ENCODE measurements at places on chromosomes 5 and 9. TPM values are rescaled to one million over a fixed set of nuclear protein-coding genes. Genes with fewer than 3 reads are reported as not detected.
A peak's percentile ranks its signal among the peaks of the same experiment; 100 is the strongest.

Gene PHPT1
- total RNA-seq, result 199 TPM

Gene KCNV2
- not detected for total RNA-seq

Gene PDE8B
- 16.7 TPM for total RNA-seq

Gene FRMPD1
- 0.36 TPM for total RNA-seq

Gene TRPM6
- 16.9 TPM for total RNA-seq

Gene RMRP
- total RNA-seq, result 16,039 TPM

Gene CCNJL
- 7.2 TPM for total RNA-seq

Gene PAEP
- not detected for total RNA-seq

Gene PFN3
- not detected for total RNA-seq

Gene LRRC19
- total RNA-seq, result 0.29 TPM

Gene FAM81B
- 2.4 TPM for total RNA-seq

Gene IFNA21
- total RNA-seq, result not detected

Gene SIL1
- 40.9 TPM for total RNA-seq

Gene CATSPER3
- 0.74 TPM for total RNA-seq

Gene GADD45G
- total RNA-seq, result 10.9 TPM

DNA sequence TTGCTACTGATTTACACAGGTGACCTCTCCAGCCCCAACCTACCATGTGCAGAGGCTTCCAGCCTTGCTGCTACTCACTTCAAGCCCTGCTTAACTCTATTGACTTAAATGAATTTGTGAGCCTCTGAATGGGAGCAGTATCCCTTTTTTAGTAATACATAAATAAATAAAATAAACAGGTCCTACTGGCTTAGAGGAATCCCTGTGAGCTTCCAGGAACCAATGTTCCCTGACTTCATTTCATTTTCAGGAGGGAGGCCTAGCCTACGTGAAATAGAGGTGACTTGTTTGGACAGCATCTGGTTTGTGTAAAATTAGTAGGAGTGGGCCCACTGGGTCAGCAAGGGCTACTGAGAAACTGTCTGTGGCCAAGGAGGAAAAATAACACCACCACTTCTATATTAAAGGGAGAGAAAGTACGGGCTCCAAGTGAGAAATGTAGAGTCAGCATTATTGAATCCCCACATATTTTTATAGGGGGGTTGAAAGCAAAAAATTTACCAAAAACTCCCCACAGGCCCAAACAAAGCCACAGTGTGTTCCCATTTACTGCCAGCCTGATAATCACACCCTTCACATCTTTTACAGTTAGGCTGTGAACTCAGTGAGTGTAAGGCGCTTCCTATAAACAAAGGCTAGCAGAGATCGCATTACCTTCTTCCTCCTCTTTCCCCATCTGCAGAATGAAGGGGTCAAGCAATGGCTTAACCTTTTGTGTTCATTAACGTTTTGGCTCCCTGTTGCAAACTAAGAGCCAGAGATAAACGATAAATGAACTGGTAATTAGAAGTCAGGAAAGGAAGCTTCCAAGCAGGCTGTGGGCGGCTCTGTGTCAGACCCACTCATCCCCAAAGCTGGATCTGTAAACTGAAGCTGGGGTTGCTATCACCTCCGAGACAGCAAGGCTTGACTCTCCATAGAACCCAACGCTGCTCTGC is 138.8 kb upstream of the LIFR start:
- no peak for DNase-seq

DNA sequence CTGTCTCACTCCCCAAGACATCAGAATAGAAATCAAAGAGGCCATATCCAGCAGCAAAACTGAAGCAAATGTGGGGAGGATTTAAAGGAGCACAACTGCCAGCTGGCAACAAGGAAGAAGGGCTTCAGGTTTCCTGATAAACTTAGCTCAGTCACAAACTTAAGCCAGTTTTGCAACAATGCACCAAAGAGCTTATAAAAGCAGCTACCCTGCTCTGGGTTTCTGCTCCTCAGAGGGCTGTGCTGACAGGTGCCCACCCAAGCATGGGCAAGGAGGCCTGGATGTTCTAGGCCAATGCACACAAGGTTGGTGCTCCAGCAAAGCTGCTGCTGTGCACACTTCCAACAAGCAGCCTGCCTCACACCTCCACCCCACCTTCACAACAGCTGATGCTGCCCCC is 132.9 kb downstream of the SIL1 start:
- peak; percentile 31 for DNase-seq

GRCh38 chr5:6506611-6507010 is 58.0 kb downstream of the UBE2QL1 start:
- DNase-seq, result no peak

DNA sequence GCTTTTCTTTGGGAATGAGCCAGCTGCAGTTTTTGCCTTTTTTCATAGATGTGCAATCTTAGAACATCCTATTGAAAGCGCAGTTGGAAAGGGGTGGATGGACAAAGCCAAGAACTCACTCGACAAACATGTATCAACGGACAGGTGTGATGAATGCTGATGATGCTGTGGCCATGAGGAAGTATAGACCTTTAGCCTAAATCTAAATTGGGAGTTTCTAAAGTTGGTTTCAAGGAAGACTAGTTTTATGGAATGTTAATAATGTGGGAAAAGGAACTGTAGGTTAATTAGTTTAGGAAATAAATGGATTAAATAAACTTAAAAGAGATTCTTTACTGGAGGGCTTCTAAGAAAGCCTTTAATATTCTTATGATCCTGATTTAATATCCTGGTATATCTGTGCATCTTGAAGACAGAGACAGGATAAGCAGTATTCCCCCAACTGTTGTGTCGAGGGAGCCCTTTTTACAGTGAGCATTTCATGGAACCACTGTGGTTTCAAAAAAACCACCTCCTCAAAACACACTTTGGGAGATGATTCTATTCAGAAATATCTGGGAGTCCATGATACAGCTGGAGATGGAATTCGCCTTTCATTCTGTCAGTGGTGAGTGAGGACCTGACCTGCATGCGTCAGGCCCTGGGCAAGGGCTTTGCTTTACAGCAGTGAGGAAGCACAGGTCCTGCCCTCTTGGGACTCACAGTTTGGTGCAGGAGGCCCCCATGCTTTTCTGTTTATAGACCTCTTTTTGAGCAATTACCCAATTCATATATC is 82.6 kb downstream of the AOPEP start:
- no peak for DNase-seq

DNA sequence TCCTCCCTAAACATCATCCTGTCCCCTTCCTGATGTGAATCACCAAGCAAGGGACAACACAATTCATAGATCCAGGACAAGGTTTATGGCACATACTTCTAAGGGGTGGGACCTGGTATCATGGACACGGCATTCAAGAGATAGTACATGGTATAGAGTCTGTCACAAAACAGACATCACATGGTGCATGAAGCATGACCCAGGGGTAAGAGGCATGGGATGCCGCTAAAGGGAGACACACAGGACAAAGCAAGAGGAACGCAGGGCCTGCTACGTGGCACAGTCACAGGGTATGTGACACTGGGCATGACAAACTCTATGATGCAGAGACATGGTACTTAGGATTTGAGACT is 20.7 kb downstream of the GSN start:
- DNase-seq, result no peak

DNA sequence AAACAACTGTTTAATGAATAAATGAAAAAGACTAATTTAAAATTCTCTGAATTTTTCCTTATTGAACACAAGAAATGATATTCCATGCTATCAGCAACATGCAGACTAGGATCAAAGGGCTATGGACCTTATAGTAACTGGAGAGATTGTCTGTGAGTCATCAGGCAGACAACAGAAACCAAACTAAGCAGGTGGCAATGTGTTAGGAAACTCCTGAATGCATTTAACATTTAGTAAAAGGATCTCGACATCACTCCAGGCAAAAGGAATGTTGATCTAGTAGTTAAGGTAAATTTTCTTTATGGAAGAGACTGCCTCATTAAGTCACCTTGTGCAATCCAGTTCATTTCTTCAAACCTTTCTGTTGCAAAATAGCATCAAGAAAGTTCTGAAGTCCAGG is 58.4 kb downstream of the ARL15 start:
- DNase-seq, result no peak

DNA sequence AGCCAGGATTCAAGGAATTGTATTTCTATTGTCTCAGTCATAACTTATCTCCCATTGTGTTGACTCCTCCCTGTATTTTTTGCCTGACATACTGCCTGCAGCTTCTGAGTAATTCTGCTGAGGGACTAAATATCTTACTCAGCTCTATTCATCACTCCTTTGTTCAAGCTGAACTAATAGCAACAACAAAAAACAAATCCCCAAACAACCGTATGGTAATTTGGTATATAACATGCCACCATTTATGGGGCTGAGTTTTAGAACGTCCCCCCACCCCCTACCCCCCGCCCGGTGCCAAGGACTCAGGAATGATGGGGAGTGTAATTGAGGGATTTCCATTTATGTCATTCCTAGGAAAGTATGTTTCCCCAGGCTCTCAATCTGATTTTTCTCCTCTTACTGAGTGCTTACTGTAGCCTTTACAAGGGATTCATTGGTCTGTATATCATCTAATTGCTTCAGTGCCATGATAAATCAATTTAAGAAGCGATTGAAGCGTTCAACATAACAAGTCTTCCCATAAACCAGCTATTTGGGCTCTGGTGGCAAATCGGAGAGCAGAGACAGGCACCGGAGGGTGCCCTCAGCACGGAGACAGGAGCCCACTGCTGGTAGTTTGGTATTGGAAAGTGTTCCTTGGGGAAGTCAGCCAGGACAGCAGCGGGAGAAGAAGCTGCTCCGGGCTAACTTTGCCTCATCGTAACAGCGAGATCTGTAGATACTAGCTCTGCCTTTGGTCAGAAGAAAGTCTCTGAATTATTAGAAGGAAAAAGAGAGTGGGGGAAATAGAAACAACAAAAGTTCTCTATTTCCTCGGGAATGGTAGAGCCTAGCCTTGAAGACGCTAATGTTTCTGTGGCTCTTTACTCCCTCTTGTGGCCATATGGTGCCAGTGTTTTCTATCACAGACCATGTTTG is 40.7 kb upstream of the HSD17B4 start:
- no peak for DNase-seq

- no peak for DNase-seq
Measured at GRCh38 chr5:112159435-112159834, 259.6 kb downstream of the EPB41L4A start.

GRCh38 chr9:86434039-86434726 is 80.0 kb upstream of the TUT7 start:
- DNase-seq, result no peak

DNA sequence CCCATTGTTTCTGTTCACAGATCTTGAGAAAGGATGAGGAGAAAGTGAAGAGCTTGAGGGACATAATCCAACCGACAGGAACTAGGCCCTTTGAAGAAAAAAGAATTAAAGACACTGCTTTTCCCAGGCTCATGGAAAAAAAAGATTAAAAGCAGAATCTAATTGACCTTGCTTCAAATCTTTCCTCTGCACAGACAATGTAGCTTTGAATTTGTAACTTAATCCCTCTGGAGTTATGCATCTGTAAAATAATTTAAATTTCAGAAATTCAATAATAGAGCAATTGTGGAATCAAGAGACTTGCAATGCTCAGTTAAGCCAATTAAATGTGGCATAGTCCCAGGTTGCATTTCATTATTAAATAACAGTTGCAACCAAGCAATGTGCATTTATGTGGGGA is 64.6 kb downstream of the SVEP1 start:
- DNase-seq, result no peak

DNA sequence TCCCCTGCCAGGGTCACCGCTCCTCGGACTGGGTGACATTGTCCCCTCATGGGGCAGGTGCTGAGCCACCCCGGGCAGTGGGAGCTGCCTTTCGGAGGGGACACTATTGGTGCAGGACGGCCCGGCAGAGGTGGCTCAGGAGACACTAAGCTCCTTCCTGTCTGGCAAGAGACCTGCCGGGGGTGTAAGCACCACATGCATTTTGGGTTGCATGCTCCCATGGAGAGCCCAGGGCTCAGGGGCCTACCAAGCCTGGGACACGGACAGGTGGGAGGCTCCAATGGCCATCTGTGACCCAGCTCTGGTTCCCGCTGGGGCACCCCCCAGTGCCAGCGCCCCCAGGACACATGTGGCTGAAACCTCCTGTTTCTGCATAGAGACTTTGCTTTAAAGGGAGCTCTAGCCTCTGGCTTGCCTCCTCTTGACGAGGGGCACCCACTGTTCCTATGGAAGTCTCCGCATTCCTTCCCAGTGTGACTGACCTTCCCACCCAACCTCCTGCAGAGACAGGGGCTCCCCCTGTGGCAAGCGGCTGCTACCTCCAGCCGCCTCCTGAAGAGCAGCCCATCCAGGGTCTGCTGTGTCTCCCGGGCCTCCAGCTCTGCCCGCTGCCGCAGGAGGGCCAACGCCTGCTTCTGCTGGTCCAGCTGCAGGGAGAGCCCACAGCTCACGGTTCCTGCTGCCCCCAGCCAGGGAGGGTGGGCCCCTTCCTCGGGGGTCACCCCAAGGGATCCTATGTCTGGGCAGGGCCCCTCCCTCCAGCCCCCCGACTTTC is 28.1 kb downstream of the CCDC187 start:
- DNase-seq, result no peak

GRCh38 chr5:113538313-113538712 is 24.8 kb downstream of the YTHDC2 start:
- DNase-seq, result no peak

DNA sequence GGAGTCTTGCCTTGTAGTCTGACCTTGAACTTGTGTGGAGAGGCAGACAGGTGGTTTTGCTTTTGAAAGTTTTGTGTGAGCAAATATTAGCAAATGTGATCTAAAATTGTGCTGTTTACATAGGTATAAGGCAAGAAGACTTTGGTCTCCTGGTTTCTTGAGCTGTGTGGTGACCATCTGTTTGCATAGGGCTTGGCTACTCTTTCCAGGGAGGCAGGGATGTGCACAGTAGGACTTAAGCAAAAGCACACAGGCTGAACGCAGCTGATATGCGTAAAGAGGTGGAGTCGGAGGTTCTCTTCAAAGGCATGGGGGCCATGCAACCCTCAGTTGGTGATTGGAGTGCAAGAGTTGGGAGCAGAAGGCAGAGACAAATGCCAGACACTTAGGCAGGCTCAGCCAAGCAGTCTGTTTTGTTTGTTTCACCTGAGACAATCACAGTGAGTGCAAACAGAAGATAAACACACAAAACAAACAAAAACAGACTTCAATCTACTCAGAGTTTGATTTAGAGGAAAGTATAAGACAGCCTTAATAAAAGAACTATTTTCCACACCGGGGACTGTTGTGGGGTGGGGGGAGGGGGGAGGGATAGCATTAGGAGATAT is 744.2 kb downstream of the MTRR start:
- DNase-seq, result no peak

- no peak for DNase-seq
Measured at GRCh38 chr9:112032743-112033142, 136.1 kb downstream of the UGCG start.

DNA sequence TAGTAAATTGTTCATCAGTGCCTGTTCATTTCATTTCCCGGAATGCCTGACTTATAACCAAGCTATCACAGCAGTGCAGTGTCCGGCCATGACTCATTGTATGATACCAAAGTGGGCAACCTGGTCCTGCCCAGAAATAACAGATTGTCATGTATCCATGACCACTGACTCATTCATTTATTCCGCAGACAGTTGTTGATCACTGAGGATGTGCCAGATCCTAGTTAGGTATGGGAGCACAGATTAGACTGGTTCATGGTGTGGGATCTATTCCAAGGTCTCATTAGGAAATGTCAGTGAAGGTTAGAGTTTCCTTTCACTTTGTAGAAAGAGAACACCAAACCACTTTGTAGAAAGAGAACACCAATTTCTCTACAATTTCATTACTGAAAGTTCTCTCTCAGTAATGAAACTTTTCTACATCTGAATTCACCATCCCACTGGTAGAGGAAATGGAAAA is 8.7 kb downstream of the NREP start:
- no peak for DNase-seq

- no peak for DNase-seq
Measured at GRCh38 chr5:146561711-146562110, 45.7 kb upstream of the GPR151 start.

Measured in type B pancreatic cell (in vitro differentiated cells).